ENCODE measurements at places on chromosomes 12 and 14. TPM values are rescaled to one million over a fixed set of nuclear protein-coding genes. Genes with fewer than 3 reads are reported as not detected.
A peak's percentile ranks its signal among the peaks of the same experiment; 100 is the strongest.

IGF1 gene
- 26.1 TPM for total RNA-seq

IL26 gene
- not detected for total RNA-seq

SLCO1B3 gene
- not detected for total RNA-seq

GUCY2C gene
- total RNA-seq: not detected

CCDC88C gene
- 4.0 TPM for total RNA-seq

TAS2R8 gene
- not detected for total RNA-seq

LRRC23 gene
- 15.6 TPM for total RNA-seq

ZDHHC22 gene
- not detected for total RNA-seq

PFKM gene
- 193 TPM for total RNA-seq

PROX2 gene
- total RNA-seq: not detected

IFNG gene
- not detected for total RNA-seq

LRCOL1 gene
- not detected for total RNA-seq

KRT5 gene
- 12.1 TPM for total RNA-seq

ANKS1B gene
- total RNA-seq: 2.4 TPM

C12orf50 gene
- total RNA-seq: not detected

STYX gene
- total RNA-seq: 8.7 TPM

GARIN6 gene
- total RNA-seq: not detected

DNA sequence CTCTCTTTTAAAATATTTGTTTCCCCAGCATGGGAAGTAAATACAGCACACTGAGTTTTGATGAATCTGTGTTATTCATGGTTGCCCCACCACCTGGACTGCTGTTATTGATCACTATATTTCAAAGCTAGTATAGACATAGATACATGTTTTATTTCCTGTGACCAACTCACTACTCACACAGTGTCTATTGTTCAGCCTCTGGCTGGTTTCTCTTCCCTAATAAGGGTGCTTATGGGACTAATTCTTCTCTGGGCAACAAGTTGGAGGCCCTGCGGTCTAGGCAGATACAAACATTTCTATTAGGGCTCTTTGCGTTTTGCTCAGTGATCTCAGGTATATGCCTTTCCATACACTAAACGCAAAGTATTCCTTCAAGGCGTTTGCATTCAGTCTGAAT is 1191.0 kb upstream of the TMEM132C start:
- no peak for DNase-seq
- no peaks in the 10 kb centered on the region for H3K27me3 ChIP-seq
- no peaks in the 10 kb centered on the region for H3K36me3 ChIP-seq

DNA sequence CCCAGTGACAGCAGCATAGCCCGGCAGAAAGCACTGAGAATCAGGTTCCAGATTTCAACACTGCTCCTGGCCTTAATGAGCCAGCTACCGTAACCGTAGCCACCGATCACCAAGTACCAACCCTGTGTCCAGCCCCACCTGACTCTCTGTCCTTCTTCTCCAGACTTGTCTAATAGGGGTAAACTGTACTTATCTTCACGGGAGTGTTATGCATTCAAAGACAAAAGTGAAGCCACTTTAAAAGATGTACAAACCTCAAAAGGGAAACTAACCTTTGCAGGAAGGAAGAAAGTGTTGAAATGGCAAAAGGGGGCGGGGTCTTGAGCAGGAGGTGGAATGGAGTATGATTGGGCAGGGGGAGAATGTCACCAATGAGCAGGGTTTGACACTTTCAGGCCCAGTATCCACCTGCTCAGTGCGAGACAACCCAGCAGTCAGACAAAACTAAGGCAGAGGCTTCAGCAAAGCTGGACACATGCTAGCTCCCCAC is 226.1 kb downstream of the CHST11 start:
- H3K27ac ChIP-seq: peak overlapping the region; percentile 73
- no peaks in the 10 kb centered on the region for H3K27me3 ChIP-seq

GRCh38 chr14:104155513-104155912 is 17.1 kb downstream of the KIF26A start:
- no peaks in the 10 kb centered on the region for H3K27me3 ChIP-seq
- no peak overlapping the region for H3K4me3 ChIP-seq
- H3K36me3 ChIP-seq: no peaks in the 10 kb centered on the region
- DNase-seq: no peak
- no peak overlapping the region for H3K27ac ChIP-seq
- no peaks in the 10 kb centered on the region for H3K4me1 ChIP-seq

GRCh38 chr14:28406196-28406595 is 360.4 kb upstream of the FOXG1 start:
- no peak for DNase-seq
- H3K27ac ChIP-seq: no peak overlapping the region
- H3K27me3 ChIP-seq: no peaks in the 10 kb centered on the region
- H3K36me3 ChIP-seq: no peaks in the 10 kb centered on the region
- no peaks in the 10 kb centered on the region for H3K4me1 ChIP-seq

GRCh38 chr12:47881051-47881450 is 23.7 kb downstream of the VDR start:
- H3K36me3 ChIP-seq: no peaks in the 10 kb centered on the region
- DNase-seq: no peak
- no peak overlapping the region for H3K27ac ChIP-seq
- H3K4me3 ChIP-seq: no peak overlapping the region

DNA sequence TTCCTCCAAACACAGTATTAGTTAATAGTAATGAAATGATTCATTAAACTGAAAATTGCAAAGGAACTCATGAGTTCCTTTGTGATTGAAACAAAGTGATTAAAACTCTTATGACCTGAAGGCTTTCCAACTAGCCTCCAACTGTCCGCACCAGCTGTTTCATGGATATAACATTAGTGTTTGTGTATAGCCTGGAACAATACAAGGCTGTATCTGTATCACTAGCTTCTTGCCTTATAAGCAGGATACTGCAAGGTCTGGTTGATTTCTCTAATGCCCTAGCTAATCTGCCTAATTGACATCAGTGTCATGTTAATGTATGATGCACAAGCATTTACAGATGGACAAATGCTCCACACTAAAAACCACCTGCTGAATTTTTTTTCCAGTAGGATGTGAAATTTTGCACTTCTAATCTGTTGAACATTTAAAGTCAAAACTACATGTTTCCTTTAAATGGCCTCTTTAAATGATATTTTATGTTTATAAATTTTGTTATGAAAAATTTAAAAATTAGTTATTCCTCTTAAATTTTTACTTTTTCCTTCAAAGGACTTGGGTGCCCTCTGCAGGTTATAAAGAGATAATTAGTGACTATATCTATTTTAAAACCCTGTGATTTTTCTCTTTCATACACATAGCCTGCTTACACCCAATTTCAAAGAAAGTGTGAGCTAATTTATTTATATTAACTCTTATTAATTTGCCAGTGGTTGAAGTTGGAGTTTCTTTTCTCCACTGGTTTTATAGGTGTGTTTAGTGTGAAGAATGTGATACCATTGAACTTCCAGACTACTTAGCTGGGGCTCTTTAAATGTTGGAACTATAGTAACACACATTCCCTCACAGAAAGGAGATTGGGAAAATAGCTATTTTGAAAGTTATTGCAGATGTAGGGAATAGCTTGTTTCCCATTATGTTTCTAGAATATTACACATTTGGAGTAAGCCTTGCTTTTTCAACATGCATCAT is 25.4 kb downstream of the AP5M1 start:
- no peaks in the 10 kb centered on the region for H3K27me3 ChIP-seq
- no peak overlapping the region for H3K4me3 ChIP-seq
- DNase-seq: no peak
- H3K36me3 ChIP-seq: peaks cover 5% of the 10 kb centered on the region
- no peak overlapping the region for H3K27ac ChIP-seq

- no peak for DNase-seq
- no peaks in the 10 kb centered on the region for H3K4me1 ChIP-seq
- H3K27me3 ChIP-seq: no peaks in the 10 kb centered on the region
- H3K4me3 ChIP-seq: no peak overlapping the region
- H3K27ac ChIP-seq: no peak overlapping the region
Observed at GRCh38 chr12:32761716-32762115, 6.0 kb upstream of the YARS2 start.

DNA sequence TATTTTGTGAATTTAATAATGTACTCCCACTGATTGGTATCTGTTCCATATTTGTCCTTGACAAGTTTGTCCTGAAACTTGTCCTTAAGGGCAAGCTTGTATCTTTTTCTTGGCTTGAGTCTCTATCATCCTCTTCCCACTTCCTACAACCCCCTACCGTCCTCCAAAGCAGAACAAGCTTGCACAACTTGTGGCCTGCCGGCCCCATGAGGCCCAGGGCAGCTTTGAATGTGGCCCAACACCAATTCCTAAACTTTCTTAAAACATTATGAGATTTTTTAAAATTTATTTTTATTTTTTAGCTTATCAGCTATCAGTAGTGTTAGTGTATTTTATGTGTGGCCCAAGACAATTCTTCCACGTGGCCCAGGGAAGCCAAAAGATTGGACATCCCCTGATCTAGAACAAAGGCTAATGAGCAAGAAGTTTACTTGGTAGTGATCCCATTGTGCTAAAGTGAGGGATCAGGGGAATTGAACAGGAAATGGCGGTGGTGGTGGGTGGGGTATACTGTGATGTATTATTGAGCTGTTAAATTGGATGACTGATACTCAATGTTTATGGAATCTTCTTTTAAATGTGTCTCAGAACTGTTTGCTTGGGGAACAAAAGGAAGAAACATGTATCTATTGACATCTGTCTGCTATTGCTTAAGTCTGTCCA is 37.8 kb downstream of the TMX1 start:
- no peak overlapping the region for H3K4me3 ChIP-seq
- DNase-seq: no peak
- no peak overlapping the region for H3K27ac ChIP-seq
- no peaks in the 10 kb centered on the region for H3K27me3 ChIP-seq
- no peaks in the 10 kb centered on the region for H3K4me1 ChIP-seq
- no peaks in the 10 kb centered on the region for H3K36me3 ChIP-seq

GRCh38 chr12:10624605-10625004 is 11.2 kb upstream of the MAGOHB start:
- no peaks in the 10 kb centered on the region for H3K27me3 ChIP-seq
- no peak for DNase-seq
- no peak overlapping the region for H3K4me3 ChIP-seq
- no peaks in the 10 kb centered on the region for H3K4me1 ChIP-seq
- no peak overlapping the region for H3K27ac ChIP-seq

DNA sequence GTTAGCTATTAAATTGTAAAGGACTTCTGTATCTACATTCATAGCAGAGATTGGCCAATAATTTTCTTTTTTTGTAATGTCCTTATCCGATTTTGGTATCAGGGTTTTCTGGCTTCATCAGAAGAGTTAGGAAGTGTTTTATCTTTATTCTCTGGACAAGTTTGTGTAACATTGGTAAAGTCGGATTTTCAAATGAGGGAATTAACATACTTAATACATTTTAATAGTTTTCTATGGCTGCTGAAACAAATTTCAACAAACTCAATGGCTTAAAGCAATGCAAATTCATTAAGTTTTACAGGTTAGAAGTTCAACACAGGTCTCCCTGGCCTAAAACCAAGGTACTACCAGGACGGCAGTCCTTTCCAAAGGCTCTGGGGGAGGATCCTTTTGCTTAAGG is 13.2 kb upstream of the SLC8A3 start:
- no peak overlapping the region for H3K27ac ChIP-seq
- no peak for DNase-seq
- H3K36me3 ChIP-seq: no peaks in the 10 kb centered on the region
- H3K27me3 ChIP-seq: no peaks in the 10 kb centered on the region
- no peak overlapping the region for H3K4me3 ChIP-seq

DNA sequence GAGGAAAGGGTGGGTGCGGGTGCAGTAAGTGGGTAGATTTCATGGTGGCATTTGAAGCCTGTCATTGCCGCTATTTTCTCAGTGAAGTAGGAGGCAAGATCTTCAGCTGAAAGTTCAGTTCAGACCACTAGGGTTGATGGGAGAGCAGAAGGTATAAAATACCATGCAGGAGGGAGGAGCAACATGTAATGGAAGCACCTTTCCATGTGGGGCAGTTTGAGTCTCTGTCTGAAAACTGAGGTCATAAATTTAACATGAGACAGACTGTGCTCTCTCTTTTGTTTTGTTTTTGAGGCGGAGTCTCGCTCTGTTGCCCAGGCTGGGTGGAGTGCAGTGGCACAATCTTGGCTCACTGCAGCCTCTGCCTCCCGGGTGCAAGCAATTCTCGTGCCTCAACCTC is 22.7 kb downstream of the LRRC74A start:
- H3K27me3 ChIP-seq: no peaks in the 10 kb centered on the region
- H3K4me3 ChIP-seq: no peak overlapping the region
- H3K4me1 ChIP-seq: no peaks in the 10 kb centered on the region
- DNase-seq: no peak
- H3K36me3 ChIP-seq: no peaks in the 10 kb centered on the region
- H3K27ac ChIP-seq: no peak overlapping the region

DNA sequence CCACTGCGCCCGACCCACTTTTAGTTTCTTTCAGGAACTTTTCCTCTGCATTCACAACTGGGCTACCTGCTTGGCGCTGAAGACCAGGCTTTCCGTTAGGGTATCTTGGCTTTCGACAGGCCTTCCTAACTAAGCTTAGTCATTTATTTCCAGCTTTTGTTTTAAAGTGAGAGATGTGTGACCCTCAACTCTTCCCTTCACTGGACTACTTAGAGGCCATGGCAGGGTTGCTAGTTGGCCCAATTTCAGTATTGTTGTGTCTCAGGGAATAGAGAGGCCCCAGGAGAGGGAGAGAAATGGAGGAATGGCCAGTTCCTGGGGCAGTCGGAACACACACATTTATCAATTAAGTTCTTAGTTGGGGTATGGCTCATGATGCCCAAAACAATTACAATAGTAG is 10.4 kb downstream of the MTA1 start:
- H3K27ac ChIP-seq: no peak overlapping the region
- H3K36me3 ChIP-seq: no peaks in the 10 kb centered on the region

GRCh38 chr14:89549381-89550125 is 132.5 kb upstream of the FOXN3 start:
- H3K27me3 ChIP-seq: no peaks in the 10 kb centered on the region
- H3K27ac ChIP-seq: no peak overlapping the region
- DNase-seq: no peak
- H3K4me1 ChIP-seq: no peaks in the 10 kb centered on the region
- no peak overlapping the region for H3K4me3 ChIP-seq

GRCh38 chr12:12446786-12447185 is 89.9 kb downstream of the BORCS5 start:
- H3K4me1 ChIP-seq: peaks cover 22% of the 10 kb centered on the region
- no peaks in the 10 kb centered on the region for H3K27me3 ChIP-seq
- no peak overlapping the region for H3K27ac ChIP-seq
- no peaks in the 10 kb centered on the region for H3K36me3 ChIP-seq

- H3K36me3 ChIP-seq: no peaks in the 10 kb centered on the region
- H3K4me1 ChIP-seq: no peaks in the 10 kb centered on the region
- no peak for DNase-seq
- H3K27ac ChIP-seq: peak overlapping the region; percentile 66
Observed at GRCh38 chr12:104551313-104551931, 94.7 kb downstream of the CHST11 start.

GRCh38 chr12:4014444-4014843 is 141.2 kb upstream of the PARP11 start:
- H3K4me1 ChIP-seq: no peaks in the 10 kb centered on the region
- no peak for DNase-seq
- no peak overlapping the region for H3K27ac ChIP-seq
- H3K4me3 ChIP-seq: no peak overlapping the region
- H3K27me3 ChIP-seq: no peaks in the 10 kb centered on the region

GRCh38 chr14:65071544-65071943 is 30.8 kb downstream of the MAX start:
- no peak for DNase-seq
- H3K27ac ChIP-seq: peak overlapping the region; percentile 56
- H3K4me1 ChIP-seq: peaks cover 55% of the 10 kb centered on the region
- no peak overlapping the region for H3K4me3 ChIP-seq
- H3K27me3 ChIP-seq: no peaks in the 10 kb centered on the region

- no peak overlapping the region for H3K4me3 ChIP-seq
- H3K27me3 ChIP-seq: no peaks in the 10 kb centered on the region
- no peak for DNase-seq
- no peak overlapping the region for H3K27ac ChIP-seq
- no peaks in the 10 kb centered on the region for H3K4me1 ChIP-seq
Observed at GRCh38 chr14:87334997-87335685, 657.8 kb downstream of the GALC start.
